Vagina (tissue), 2 donors: ENCODE measurements at places on chromosomes 13 and 19.

- no peak for DNase-seq
Measured at GRCh38 chr13:73602295-73602694, 531.9 kb downstream of the KLF12 start.

GRCh38 chr13:85717921-85718320 lies 81.3 kb downstream of the SLITRK6 start:
- no peak for DNase-seq

- DNase-seq: no peak
Measured at GRCh38 chr13:104773775-104774174, 1707.6 kb upstream of the SLC10A2 start.

DNA sequence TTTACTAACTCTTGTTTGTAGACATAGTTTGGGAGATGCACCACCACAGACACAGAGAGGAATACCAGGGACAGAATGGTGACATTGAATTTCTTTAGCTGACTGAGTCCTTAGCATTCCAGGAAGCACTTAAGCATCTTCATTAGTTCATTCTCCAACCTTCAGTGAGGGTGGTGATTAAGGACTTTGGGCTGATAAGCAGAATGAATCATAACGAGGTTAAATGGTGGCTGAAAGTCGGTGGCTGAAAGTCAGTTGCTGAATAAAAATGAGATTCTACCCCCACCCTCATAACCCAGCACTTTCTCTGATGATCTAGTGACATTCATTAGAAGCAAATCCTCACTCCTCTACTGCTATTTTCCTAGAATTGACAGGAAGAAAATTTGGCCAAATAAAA lies 10.6 kb downstream of the PCDH8 start:
- no peak for DNase-seq

GRCh38 chr13:27354379-27354778 lies 70.0 kb upstream of the GTF3A start:
- DNase-seq: no peak

DNA sequence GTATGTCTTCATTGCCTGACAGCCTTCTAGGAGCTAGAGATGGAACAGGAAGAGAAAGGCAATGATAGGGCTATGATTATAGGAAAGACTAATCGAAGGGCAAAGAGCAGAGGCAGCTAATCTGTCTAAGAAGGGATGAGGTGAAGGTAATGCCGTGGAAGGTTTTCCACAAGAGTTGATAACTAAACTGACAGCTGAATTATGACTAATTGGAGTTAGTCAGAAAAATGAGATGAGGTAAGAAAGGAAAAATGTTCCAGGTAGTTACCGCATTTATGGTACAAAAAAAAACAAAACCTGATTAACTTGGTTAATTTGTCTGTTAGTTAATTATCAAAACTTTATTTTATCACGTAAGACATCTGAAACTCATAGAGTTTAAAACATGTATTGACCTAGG lies 260.3 kb downstream of the SLITRK6 start:
- DNase-seq: no peak

- no peak for DNase-seq
Measured at GRCh38 chr19:46753420-46754155, 7.3 kb upstream of the STRN4 start.

DNA sequence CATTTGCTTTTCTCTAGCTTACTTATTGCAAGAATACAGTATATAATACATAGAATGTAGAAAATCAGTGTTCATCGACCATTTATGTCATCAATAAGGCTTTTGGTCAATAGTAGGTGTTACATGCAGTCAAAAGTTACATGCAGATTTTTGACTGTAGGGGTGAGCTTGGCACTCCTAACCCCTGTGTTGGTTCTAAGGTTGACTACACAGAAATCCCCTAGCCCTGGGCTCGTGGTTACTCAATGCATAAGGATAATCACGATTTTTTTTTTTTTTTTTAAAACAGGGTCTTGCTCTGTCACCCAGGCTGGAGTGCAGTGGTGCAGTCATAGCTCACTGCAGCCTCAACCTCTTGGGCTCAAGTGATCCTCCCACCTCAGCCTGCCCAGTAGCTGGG lies 4.0 kb upstream of the NWD1 start:
- DNase-seq: no peak

GRCh38 chr19:21824679-21825078 lies 11.3 kb downstream of the ZNF43 start:
- no peak for DNase-seq

- DNase-seq: no peak
Measured at GRCh38 chr13:101919541-101920181, 467.2 kb downstream of the ITGBL1 start.

GRCh38 chr19:47713046-47714021 lies at the start of gene EHD2:
EHD2 (plus strand) TSS chr19:47713422; CDS start chr19:47716613, 3,191 bp downstream.
- no peak for DNase-seq
